ENCODE measurements at places on chromosomes 2 and 18. TPM values are rescaled to one million over a fixed set of nuclear protein-coding genes. Genes with fewer than 3 reads are reported as not detected.

DNA sequence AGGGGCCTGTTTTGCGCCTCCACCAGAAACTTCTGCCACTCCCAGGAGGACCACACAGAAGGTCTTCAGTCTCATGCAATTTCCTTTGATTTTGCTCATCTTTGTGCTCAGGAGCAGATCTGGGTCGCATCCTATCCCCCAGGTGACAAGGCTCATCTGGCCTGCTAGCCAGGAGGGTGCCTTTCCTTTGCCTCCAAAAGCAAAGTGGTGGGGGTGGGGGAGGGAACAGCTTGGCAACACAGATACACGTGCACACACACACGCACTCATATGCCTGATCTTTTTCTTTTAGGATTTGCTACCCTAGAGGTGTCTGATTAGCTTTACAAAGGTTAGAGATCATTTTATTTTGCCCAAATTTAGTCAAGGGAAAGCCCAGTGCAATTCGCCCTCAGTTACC, 13.8 kb upstream of the SPATA3 start:
- no peak for DNase-seq

GRCh38 chr2:101500180-101500579, 25.3 kb upstream of the RFX8 start:
- DNase-seq = no peak

GRCh38 chr2:100011272-100011731, 131.1 kb downstream of the AFF3 start:
- no peak for DNase-seq

DNA sequence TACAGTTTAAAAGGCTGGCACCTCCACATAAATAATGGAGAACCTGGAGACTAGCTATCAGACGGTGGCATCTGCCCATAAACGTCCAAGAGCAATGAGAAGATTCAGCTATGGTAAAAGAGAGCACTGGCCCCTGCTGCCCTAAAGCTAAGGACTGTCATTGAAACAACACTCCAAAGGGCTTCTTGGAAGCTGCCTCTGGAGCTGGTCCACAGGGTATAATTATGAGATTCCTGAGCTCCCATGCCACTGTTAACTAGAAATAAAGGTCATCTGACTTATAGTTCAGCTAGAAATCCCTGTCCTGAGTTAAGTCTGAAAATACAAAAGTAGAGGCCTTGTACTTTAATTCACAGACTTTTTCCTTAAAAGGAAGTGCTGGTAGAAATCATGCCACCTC, 39.9 kb upstream of the RBMS1 start:
- no peak for DNase-seq

- peak; percentile 89 for DNase-seq
Observed at GRCh38 chr2:69163109-69163508, 150.1 kb downstream of the ANTXR1 start.

GRCh38 chr2:149877913-149878312, 290.3 kb upstream of the MMADHC start:
- no peak for DNase-seq

GRCh38 chr2:62424899-62425298, 81.1 kb downstream of the TMEM17 start:
- no peak for DNase-seq

DNA sequence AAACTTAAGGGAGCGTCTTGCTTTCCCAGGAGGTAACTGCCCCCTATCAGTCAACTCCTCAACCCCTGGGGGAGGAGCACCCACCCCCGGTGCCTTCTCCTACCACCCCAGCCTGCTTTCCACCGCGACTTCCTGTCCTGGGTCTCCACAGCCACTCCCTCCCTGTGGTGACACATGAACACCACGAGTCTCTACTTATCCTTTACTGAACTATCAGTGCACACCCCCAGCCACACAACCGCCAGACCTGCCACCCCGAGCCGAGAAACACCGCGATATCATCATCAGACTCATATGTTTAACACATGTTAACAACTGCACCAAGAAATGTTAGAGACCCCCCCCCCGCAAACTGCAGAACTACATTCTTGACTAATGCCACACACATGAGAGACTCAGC, 43.3 kb downstream of the LONRF2 start:
- no peak for DNase-seq

The TEX261 gene
- 43.7 TPM for total RNA-seq

The COL4A4 gene
- total RNA-seq = under 0.01 TPM

The XIRP2 gene
- total RNA-seq = 6.5 TPM
